Mesenchymal stem cell (in vitro differentiated cells and primary cell): ENCODE measurements at places on chromosomes 16 and 17.
A peak's percentile ranks its signal among the peaks of the same experiment; 100 is the strongest.

- no peak for DNase-seq
These were observed 135.6 kb upstream of the COX10 start for GRCh38 chr17:13933441-13934276.

- DNase-seq = peak; percentile 30
These were observed 35.0 kb downstream of the ITGB3 start for GRCh38 chr17:47288531-47289116.

DNA sequence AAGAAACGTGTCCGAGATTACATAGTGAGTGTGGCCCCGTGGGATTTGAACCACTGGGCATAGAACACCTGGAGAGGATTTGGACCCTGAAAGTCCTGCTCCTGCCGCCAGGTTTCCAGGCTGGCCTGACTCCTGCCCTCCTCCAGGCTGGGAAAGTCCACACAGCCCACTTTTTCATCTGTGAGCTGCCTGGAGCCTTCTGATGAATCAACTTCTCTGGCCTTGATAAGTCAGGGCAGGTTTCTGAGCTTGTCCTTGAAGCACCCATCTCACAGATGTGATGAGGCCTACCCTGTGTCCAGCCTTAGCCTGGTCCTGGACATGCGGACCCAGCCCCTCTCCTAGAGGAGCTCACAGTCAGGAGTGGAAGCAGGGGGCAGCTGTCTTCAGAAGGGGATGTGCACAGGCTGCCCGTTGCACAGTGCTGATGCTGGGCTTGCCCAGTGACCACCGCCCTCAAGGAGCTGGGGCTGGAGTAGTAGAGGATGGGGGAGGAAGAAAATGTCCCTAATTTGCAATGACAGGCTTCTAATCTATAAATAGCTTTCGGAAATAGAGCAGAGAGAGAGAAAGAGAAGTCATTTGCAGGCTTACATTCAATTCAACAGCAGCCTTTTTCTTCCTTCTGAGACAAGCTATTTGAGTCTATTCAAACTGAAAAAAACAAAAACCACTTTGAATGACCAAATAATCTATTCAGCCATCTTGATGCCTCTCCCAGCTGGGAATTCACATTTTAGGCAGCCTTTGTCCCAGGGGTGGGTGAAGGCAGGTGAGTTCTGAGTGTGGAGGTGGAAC lies 73.5 kb upstream of the DNAJA2 start:
- DNase-seq = no peak

- no peak for DNase-seq
These were observed 16.2 kb upstream of the BCAS3 start for GRCh38 chr17:60661489-60661888.

DNA sequence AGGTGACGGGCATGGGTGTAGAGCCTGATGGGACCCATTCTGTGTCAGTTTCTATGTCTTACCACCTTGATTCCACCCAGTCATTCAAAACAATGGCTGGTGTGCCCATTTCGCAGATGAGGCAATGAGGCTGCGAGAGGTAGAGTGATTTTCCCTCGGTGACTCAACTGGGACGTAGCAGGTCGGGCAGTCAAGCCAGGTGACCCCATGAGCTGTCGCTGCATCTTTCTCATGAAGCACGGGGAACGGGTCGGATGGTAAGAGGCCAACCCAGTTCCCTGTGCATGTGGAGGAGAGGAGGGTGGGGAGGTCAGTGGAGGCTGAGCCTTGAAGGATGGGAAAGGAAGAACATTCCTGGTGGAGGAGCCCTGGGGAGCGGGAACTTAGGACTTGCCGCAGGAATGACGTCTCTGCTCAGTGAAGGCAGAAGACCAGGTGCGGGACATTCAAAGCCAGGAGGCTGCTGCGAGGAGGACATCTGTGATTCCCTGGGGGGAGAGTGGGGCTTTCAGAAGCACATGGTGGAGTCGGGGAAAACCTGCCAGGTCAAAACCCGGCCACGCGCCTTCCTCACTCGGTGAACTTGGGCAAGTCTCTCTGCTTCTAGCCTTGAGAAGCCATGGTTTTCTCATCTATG lies 1.1 kb downstream of the IL21R start:
- no peak for DNase-seq

DNA sequence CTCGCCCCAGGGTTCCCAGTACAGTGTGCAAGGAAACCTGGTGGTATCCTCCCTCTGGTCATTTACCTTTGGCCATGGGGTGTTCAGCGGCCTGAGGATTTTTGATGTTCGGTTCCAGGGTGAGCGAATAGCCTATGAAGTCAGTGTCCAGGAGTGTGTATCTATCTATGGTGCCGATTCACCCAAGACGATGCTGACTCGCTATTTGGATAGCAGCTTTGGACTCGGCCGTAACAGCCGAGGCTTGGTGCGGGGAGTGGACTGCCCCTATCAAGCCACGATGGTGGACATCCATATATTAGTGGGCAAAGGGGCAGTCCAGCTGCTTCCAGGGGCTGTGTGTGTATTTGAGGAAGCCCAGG lies 1.2 kb downstream of the AOC2 start:
- DNase-seq = no peak

- DNase-seq = peak; percentile 65
These were observed 83.9 kb downstream of the HIC1 start for GRCh38 chr17:2138761-2139160.

- DNase-seq = no peak
These were observed 26.5 kb upstream of the ADGRG1 start for GRCh38 chr16:57601801-57602478.

- no peak for DNase-seq
These were observed 430.5 kb downstream of the RBFOX1 start for GRCh38 chr16:7763111-7763510.

GRCh38 chr17:1709403-1709951 lies 700 bp downstream of the TLCD2 start:
- DNase-seq = peak; percentile 68

DNA sequence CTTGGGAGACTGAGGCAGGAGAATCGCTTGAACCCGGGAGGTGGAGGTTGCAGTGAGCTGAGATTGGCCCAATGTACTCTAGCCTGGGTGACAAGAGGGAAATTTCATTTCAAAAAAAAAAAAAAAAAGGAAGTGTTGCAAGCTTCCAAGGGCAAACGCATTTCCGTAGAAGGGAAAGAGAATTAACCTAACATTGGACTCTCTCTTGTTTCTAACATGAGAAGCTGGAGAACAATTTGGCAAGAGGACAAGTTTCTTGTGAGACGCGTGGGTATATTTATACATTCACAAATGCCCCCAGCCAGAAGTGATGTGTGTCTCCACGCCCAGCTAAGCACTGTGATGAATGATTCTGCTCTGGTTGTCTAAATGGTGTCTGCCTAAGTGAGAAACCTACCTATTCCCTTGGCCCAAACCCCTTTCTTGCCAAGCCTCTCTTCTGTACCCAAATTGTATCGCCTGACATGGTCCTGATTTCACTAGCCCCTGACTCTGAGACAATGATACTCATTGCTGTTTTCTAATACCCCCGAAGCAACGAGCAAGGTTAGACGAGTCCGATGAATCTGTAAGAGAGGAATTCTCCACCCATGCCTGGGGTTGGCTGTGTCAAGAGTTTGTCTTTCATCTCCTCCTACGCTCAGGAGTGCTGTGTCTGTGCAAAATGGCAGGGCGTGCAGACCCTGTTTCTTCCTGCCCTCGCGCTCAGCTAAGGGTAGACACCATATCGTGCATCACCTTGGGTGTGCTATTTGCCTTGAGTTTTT lies 14.2 kb upstream of the ST6GALNAC2 start:
- no peak for DNase-seq

- no peak for DNase-seq
These were observed 123.6 kb downstream of the CDYL2 start for GRCh38 chr16:80680839-80681238.

DNA sequence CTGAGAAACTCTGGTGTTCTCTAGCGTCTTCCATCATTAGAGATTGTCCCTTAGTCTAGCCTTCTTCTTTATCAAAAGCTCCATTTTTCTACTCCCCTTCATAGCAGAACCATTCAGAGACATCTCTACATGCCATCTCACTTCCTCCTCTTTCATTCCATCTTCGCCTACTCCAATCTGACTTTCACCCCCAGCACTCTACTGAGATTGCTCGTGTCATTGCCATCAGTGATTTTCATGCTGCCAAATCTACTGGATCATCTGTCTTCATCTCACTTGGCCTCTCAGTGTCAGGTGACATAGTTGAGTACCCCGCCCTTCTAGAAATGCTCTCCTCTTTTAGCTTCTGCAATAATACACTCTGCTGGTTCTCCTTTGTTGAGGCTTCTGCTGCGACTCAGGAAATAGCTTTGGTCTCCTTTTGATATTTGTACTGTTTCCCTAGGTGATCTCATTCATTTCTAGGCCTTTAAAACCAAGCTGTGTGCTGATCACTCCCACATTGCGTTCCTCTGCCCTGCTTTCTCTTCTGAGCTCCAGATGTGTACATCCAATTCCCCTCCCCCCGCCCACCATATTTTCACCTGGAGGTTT lies 119.1 kb downstream of the FTO start:
- no peak for DNase-seq

DNA sequence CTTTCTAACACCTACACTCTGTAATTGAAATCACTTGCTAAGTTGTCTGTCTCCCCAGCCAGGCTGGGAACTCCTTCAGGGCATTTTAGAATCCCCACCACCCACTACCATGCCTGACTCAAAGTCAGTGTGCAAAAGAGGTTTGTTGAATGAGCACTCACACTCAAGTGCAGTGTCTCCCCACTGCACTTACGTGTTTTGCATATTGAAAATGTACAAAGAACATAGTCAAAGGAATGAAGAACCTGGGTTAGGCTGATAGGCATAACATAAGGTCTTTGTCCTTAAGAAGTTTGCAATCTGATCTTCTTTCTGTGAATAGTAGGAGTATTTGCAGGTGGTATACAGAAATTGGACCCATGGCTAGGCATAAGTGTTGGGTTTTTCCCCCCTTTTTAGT lies 33.8 kb upstream of the DDX52 start:
- DNase-seq = no peak

DNA sequence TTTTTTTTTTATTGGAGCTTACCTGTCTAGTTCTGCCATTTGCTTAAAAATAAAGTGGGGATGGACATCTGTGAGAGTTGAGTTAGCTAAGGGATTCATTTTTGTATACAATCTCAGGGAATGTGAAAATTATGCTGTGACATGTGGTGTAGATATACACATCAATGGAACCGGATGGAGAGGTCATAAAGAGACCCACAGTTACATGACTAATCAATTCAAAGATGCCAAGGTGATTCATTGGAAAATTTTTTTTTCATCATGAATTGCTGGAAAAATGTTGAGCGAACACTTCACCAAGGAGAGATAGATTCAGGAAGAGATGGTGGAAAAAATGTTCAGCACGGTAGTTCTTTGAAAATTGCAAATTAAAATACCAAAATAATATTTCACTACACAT lies 605.4 kb upstream of the KIF2B start:
- no peak for DNase-seq

- DNase-seq = no peak
These were observed 42.4 kb downstream of the OMG start for GRCh38 chr17:31254654-31255053.

GRCh38 chr17:69062860-69063581 lies 2.3 kb upstream of the ABCA9 start:
- no peak for DNase-seq

- no peak for DNase-seq
These were observed 26.2 kb downstream of the USP43 start for GRCh38 chr17:9671559-9671958.

DNA sequence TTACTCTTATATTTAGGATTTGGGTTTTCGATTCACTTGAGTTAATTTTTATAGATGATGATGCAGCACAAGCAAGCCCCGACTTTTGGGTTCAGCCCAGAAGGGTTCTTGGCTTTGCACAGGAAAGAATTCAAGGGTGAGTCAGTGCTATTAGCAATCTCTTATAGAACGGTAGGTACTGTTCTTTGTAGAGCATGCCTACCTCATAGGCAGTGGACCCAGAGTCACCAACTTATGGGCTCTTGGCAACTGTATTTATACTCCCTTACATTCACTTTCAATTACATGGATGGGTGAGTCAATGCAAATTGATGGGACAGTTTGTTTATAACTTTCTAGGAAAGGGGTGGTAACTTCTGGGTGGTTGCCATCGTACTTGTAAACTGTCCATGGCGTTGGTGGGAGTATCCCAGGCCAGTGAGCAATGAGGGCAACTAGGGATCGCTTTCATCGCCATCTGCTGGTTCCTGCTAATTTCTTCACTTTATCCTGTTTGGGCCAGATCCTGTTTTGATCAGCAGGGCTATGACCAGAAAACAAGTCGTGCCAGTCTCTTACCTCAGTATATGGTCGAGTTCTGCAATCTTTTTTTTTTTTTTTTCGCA lies 362.6 kb downstream of the CNTNAP4 start:
- peak; percentile 90 for DNase-seq

DNA sequence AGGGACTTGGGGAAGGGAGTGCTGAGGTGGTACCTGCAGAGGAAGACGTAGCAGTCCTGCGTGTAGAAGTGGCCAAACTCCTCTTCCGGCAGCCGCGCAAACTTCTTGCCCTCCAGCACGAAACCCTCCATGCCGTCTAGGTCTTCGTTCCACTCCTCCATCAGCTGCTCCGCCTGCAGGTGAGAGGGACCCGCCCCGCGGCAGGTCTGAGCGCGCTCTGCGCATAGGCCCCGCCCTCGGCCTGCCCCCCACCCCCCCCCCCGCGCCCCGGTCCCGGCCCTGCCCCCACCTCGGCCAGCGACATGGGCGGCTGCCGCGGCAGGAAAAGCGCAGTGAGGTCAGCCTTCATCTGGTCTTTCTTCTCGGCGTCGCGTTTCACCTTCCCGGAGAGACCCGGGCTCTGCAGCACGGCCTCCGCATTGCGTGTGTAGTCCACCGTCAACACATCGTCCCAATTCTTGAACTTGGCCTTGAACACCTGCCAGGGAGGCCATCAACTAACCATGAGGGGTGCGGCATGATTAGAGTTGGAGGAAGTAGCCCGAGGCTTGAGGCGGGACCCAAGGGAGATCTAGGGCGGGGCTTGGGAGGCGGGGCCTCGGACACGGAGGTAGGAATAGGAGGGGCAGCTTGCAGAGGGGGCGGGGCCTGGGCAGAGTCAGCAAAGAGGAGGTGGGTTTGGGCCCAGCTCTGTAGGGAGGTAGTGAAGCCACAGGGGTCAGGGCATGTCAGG lies 11.5 kb downstream of the FLII start:
- peak; percentile 33 for DNase-seq

GRCh38 chr16:24838554-24839266 lies 7.1 kb upstream of the SLC5A11 start:
- peak; percentile 54 for DNase-seq

DNA sequence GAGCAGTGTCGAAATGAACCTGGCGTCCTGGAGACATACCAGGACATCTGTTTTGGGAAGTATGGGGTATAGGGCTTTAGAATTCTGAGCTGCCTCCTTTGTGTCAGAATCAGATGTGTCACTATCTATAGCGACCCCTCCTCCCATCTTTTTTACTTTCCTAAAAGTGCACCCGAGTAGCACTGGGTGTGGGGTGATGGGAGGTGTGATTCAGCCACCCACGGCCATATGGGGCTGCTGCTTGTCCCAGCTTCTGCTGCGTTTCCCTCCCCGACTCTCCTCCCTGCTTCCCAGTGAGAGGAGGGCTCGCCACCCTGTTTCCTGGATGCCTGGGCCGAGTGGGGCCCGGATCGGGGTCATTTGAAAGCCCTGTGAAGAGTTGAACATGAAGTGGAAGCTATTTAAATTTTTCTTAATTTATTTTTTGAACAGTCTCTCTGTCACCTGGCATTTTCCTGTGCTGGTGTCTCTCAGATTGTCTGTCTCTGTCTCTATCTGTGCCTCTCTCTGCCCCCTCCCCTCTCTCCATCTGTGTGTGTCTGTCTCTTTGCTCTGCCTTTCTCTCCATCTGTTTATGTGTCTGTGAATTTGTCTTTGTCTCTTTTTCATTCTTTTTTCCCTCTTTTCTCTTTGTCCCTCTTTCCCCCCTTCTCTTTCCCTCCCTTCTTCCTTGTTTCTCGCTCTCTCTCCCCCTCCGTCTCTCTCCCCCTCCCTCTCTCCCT lies 638.8 kb upstream of the EEF2KMT start:
- no peak for DNase-seq

- DNase-seq = peak; percentile 67
These were observed 10.3 kb downstream of the UBE2O start for GRCh38 chr17:76442341-76443338.
